ENCODE measurements at places on chromosomes 3 and 15.

DNA sequence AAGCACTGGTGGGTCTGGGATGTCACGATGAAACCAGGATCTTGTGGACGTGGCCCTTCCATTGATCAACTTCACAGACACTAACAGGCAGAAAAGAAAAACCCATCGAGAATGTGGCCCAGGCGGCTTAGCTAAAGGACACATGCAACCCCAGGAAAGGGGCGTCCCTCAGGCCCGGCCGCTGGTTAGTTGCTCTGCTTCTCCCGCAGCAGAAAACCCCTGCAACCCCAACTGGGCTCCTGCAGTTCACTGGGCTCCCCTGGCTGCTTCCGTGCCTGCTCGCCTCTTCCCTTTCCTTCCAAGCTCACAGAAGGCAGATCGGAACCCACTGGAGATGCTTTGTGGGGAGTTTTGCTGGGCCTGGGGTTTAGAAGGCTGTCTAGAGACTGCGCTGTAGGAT lies 1.1 kb downstream of the GASK1A start:
- no peak for DNase-seq

DNA sequence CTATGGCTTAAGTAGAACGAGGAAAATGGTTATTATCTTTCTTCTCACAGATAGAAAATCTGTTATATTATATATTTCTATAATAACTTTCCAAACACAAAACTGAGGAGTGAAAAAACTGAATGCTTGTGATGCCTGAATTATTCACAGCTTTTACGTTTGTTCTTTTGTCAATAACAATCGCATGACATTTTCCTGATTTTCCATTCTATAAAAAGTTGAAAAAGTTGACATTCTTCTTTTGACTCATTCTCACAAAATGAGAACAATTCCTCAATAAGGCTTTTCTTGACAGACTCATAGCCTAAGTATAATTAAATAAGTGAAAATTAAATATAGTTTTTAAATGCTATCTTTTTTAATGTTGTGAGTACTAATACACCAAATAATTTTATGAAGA lies 288.8 kb upstream of the TGFBR2 start:
- no peak for DNase-seq

GRCh38 chr15:62497356-62497755 lies 332.3 kb upstream of the C2CD4B start:
- DNase-seq = no peak

DNA sequence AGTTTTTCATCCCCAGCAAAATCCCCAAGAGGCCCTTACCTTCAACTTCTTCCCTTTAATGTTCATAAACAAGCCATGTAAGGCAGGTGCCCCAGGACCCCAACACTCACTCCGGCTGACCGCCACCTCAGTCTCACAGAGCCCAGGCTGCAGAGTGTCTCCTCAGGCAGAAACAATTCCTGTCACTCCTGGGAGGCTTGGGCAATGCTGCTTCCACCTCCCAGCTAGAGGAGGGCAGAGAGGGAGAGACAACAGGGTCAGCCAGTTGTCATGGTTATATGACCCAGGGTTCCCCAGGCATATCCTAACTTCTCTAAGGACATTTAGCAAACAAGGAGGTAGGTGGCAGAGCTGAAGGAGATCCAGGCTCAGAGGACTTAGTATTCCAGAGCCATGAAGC lies at the start of gene PLIN1:
Gene PLIN1, minus strand, starts transcription at position 156 of the 400 bp plus-strand sequence. CDS start 1,878 bp downstream, outside the sequence.
- DNase-seq = no peak

DNA sequence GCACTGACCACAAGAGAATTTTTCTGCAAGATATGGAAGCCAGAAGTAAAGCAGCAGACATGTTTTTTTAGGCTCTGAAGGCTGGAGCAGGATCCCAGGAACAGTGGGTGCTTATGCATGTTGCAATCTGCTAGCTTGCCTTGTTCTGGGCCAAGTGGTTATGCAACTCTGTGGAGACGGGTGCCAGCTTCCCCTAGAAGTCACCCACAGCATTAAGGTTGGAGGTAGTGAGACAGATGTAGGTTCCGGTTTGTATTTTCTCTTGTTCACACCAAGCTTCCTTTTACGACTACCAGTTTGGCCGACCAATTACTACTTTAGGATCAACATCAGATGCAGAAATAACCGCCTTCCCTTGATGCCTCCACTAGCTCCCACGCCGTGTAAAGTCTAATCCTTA lies 11.1 kb downstream of the DPH3 start:
- DNase-seq = no peak

- DNase-seq = no peak
These were observed 98.5 kb upstream of the UMPS start for GRCh38 chr3:124631727-124632126.

DNA sequence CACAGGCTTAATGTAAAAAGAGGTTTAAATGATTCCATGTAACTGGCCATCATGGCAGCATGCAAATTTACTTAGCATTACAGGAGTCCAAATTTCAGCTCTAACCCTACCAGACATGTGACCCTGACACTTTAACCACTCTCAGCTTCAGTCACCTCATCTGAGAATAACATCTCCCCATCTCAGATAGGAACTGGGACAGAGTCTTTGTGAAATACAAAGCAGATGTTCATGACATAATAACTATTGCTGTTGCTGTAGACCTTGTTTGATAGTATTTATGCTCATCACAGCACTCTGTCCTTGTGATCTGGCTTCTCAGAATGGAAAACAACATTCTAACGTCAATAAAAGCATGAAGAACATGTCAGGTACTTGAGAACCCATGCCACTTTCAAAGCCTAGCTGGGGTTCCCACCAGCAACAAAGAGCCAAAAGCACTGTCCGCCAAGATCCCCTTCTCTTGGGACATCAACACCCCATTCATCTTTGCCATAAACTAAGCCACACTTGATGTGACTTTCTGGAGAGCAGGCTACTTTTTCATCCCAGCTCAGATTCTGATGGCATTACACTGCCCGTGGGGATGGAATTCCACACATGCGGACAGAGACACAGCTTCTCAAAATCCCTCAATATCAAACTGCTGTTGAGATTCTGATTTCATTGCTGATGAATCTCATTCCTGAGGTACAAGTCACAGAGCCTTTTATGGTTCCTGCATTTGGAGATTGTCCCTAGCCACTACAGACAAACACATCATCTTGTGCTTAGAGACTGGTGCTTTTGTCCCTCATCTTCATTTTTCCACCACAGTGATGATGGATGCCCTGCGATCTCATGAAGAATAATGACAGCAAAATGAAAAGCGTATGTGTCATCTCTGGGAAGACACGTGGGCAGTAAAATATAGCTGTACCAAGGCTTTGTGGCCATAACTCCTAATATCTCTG lies 202.7 kb downstream of the TNIK start:
- no peak for DNase-seq

DNA sequence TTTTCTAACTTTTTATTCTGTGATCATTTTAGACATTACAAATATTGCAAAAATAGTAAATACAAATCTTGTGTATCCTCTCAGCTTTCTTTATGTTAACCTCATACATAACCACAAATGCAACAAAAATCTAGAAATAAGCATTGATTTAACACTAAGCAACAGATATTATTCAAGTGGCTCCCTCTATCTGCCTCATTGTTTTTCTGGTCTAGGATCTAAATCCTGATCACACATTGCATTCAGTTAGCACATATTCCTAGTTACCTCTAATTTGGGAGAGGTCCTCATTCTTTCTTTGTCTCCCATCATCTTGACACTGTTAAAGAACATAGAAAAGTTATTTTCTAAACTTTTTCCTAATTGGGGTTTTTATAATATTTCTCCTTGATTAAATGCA lies 1126.0 kb downstream of the ROBO2 start:
- no peak for DNase-seq
